ENCODE measurements at places on chromosomes 3 and 15.

DNA sequence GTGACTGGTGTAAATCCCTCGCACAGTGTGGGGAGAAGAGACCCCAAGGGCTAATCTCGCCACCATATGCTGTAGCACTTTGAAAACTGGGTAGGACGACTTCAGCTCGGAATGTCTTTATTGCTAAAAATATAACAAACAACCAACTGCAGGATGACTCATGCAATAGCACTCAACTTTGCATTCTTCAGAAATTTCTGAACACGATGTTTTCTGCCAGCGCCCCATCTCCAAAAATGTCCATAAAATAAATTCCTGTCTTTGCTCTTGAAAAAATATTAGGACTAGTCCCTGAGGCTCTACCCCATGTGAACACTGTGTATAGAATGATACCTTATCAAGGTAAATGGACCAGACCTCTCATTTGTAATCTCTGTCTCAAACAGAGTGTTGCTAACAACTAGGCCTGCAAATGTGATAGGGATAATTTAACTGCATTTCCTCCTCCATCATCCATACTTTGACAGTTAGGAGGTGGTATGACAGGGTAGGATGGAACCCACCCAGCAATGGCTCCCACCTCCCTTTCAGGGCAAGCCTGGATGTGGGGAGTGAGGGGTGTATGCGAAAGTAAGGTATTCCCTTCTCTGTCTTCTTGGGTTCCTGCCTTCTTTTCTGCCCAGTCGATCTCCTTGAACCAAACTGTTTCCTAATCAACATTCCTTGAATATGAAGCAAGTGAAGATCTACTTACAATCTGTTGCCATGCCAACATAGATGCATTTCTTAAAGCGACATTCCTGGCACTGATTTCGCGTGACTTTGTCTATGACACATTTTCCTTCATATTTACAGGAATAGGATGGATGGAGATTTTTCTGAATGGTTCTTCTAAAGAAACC lies 201.1 kb downstream of the NR1D2 start:
- peak overlapping the region; percentile 84 for H3K27ac ChIP-seq
- peak overlapping the region; percentile 7 for H3K4me3 ChIP-seq
- H3K27me3 ChIP-seq: no peaks in the 10 kb centered on the region
- DNase-seq: peak; percentile 86

- DNase-seq: peak; percentile 96
- H3K27me3 ChIP-seq: no peaks in the 10 kb centered on the region
- no peaks in the 10 kb centered on the region for H3K36me3 ChIP-seq
- peaks cover 22% of the 10 kb centered on the region for H3K4me1 ChIP-seq
- peak overlapping the region; percentile 35 for H3K4me3 ChIP-seq
- H3K27ac ChIP-seq: peak overlapping the region; percentile 94
These were observed 850.3 kb upstream of the CADM2 start for GRCh38 chr3:84108442-84108971.

GRCh38 chr3:42024591-42025351 lies 62.9 kb upstream of the ULK4 start:
- peak overlapping the region; percentile 16 for H3K4me3 ChIP-seq
- no peaks in the 10 kb centered on the region for H3K36me3 ChIP-seq
- no peak for DNase-seq
- peak overlapping the region; percentile 95 for H3K27ac ChIP-seq

DNA sequence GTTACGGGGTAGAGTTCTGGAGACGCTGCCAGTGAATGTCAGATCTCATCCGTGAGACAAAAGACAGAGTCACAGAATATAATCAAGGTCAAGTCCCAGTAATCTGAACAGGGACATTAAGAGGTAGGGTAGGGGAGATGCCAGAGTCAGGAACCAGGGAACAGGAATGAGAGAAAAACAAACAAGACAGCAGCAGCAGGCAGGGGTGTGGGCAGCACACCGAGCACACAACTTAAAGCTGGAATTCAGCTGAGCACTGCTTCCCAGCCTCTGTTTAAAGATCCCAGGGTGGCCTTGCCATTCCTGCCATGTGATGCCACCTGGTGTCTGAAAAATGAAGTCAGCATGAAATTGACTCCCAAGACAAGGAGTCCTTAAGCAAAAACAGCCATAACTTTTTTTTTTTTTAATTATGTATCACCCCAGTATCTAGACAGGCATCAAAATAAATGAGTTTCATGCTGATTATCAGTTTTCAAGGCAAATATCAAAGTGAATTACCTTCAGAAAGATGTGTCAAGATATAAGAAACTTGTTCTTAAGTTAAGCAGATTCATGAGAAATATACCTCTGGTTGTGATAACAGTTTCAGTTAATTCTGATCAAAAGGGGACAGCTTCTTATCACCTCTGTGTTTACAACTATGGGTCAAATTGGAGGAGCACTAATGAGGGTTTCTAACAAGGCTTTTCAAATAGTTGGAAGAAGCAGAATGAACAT lies 203.7 kb downstream of the SLC9A9 start:
- no peaks in the 10 kb centered on the region for H3K36me3 ChIP-seq
- DNase-seq: peak; percentile 62
- no peak overlapping the region for H3K4me3 ChIP-seq
- no peaks in the 10 kb centered on the region for H3K27me3 ChIP-seq
- no peaks in the 10 kb centered on the region for H3K4me1 ChIP-seq

DNA sequence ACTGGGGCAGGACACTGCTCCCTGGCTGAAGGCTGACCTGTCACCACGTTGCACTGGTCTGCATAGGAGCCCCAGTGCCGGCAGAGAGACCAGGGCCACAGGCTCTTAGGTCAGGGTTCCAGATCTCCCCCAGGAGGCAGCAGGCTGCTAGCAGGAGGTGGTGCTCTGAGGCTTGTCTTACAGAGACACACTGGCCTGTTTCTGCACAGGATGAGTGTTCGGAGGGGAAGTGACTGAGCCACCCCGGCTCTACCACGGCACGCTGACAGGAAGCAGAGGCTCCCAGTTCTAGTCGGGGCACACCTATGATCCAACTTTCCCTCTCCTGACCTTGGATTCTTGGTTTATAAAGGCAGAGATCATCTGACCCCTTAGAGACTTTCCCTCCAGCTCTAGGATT lies 8.6 kb downstream of the FBXL22 start:
- H3K27me3 ChIP-seq: no peaks in the 10 kb centered on the region
- DNase-seq: no peak
- no peak overlapping the region for H3K27ac ChIP-seq
- H3K36me3 ChIP-seq: peaks cover 6% of the 10 kb centered on the region
- H3K4me1 ChIP-seq: peaks cover 9% of the 10 kb centered on the region

GRCh38 chr15:101277943-101278564 lies 769 bp upstream of the SELENOS start:
- H3K4me1 ChIP-seq: peaks cover 10% of the 10 kb centered on the region
- no peak overlapping the region for H3K27ac ChIP-seq
- no peak for DNase-seq
- H3K36me3 ChIP-seq: peaks cover 50% of the 10 kb centered on the region

Data from astrocyte (in vitro differentiated cells and primary cell).